ENCODE measurements at places on chromosomes 5 and 9.

DNA sequence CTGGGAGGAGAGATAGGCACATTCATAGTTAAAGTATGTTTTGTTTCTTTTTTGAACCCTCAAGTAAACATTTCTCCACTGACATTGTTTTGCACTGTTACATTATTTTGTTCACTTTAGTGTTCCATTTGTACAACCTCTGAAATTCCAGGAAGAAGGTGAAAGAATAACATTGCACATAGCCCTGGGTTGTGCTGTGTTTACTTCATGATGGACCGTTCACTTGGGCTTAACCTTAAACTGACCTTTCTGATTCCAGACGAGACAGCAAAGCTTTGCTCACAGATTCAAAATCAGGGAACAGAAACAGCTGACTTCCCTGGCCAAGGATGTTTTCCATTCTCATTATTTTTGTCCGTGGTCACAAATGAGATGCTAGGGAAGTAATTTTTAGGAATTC lies 42.8 kb upstream of the GDNF start:
- H3K36me3 ChIP-seq = no peaks in the 10 kb centered on the region
- H3K4me1 ChIP-seq = no peaks in the 10 kb centered on the region
- no peak overlapping the region for H3K27ac ChIP-seq
- H3K4me3 ChIP-seq = no peak overlapping the region

GRCh38 chr9:81969971-81970370 lies 18.6 kb upstream of the SPATA31D1 start:
- no peak overlapping the region for H3K27ac ChIP-seq
- DNase-seq = no peak
- H3K4me3 ChIP-seq = no peak overlapping the region
- H3K4me1 ChIP-seq = no peaks in the 10 kb centered on the region
- no peaks in the 10 kb centered on the region for H3K27me3 ChIP-seq

DNA sequence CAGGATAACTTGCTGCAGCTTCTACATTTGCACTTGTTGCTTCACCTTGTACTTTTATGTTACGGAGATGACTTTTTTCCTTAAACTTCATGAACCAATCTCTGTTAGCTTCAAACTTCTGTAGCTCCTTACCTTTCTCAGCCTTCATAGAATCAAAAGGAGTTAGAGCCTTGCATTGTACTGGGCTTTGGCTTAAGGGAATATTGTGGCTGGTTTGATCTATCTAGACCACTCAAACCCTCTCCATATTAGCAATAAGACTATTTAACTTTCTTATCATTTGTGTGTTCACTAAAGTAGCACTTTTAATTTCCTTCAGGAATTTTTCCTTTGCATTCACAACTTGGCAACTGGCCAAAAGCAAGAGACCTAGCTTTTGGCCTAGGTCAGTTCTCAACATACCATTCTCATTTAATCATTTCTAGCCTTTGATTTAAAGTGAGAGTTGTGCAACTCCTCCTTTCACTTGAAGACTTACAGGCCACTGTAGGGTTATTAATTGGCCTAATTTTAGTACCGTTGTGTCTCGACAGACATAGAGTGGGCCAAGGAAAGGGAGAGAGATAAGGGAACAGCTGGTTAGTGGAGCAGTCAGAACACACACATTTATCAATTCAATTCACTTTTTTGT lies 63.7 kb downstream of the SHOC1 start:
- H3K36me3 ChIP-seq = peaks cover 3% of the 10 kb centered on the region
- no peak for DNase-seq
- no peaks in the 10 kb centered on the region for H3K27me3 ChIP-seq

DNA sequence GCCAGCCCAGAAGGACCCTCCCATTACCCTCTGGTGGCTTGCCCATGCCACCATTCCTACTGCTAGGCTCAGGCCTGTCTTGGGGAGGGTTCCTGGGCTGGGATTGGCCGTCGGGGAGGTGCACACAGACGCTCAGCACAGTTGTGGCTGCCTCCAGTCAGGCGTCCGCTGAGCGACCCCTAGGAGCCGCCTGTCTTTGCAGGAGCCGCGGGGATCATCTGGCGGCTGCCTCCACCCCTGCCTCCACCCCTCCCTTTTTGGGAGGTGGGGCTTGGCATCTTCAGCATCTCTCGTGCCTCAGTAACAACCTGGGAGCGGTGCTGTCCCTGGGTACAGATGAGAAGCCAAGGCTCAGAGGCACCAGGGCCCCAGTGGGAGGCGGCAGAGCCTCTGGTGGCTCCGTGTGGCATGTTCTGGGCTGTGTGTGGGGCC lies 39.6 kb downstream of the RXRA start:
- no peak for DNase-seq
- no peak overlapping the region for H3K27ac ChIP-seq
- no peaks in the 10 kb centered on the region for H3K27me3 ChIP-seq
- H3K4me3 ChIP-seq = no peak overlapping the region

- no peaks in the 10 kb centered on the region for H3K4me1 ChIP-seq
- no peaks in the 10 kb centered on the region for H3K27me3 ChIP-seq
- H3K36me3 ChIP-seq = no peaks in the 10 kb centered on the region
- H3K27ac ChIP-seq = no peak overlapping the region
These were observed 59.5 kb downstream of the MAST4 start for GRCh38 chr5:66655395-66656324.

DNA sequence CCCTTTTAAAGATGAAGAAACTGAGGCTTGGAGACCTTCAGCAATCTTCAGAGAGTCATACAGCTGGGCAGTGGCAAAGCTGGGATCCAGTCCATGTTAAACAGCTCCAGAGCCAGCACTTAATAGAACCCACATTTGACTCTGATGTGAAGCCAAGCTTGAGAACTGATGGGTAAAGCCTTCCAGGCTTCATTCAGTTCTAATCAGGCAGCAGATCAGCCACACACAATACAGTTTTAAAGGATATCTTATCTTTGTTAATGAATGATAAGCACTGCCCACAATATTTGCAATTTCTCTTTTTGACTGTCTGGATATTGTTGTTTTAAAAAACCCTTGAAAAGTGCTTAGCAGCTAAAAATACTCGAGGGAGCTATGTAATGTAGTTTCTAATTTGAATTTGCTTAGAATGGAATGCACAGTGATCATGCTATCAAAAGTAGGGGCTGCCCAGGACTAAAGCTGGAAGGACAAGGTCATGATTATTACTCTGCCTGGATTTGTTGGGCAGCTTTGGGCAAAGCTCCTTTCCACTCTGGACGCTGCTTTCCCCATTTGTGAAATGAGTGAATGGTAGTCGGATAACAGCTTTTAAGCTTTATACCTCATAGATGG lies 31.3 kb upstream of the HTR4 start:
- H3K36me3 ChIP-seq = no peaks in the 10 kb centered on the region
- no peak overlapping the region for H3K27ac ChIP-seq
- no peaks in the 10 kb centered on the region for H3K27me3 ChIP-seq
- no peak overlapping the region for H3K4me3 ChIP-seq

DNA sequence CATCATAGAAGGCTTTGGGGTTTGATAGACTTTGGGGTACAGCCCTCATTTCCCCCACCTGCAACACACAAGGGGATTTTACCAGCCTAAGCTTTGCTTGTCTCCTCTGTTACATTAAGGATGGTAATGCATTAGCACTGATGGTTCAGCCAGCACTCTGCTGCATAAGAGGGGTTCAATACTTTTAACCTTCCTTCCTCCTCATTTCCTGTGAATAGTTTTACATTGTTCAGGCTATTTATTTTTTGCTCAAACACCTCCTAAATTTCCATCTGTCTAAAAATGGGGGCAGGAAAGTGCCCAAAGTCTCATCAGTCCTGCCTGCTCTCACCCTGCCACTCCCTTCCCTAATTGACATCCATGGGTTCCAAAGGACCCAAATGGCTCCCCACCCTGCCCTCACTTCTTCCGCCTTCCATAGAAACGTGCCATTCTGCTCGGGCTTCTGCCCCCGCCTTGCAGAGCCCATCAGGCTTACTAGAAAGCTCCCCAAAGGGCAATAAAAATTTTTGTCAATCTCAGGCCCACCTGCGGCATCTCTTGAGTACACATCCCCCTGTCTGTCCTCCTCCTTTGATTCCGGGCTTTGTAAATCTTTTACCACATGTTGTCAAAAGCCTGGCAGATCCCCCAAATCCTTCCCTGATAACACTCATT lies 239.5 kb upstream of the SLC24A2 start:
- no peak overlapping the region for H3K4me3 ChIP-seq
- no peak for DNase-seq
- H3K4me1 ChIP-seq = no peaks in the 10 kb centered on the region
- no peak overlapping the region for H3K27ac ChIP-seq
